ENCODE measurements at places on chromosomes 12 and 14.
A peak's percentile ranks its signal among the peaks of the same experiment; 100 is the strongest.

DNA sequence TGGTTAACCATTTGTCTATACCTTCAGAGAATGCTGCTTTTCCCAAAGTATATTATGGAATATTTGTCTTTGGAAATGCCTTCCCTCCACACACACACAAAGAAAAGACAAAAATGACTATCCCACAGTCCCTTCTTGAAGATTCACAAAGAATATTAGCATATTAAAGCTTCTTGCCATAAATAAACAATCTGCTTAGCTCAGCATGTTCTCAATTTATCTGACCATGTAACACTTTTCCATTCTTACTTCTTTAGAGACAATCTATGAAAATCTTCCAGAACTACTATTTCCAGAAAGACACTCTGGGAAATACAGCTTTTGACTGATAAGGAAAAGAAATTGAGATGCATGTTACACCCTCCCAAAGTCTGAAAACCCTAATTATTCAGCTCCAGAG lies 58.9 kb upstream of the OVCH1 start:
- DNase-seq = no peak

DNA sequence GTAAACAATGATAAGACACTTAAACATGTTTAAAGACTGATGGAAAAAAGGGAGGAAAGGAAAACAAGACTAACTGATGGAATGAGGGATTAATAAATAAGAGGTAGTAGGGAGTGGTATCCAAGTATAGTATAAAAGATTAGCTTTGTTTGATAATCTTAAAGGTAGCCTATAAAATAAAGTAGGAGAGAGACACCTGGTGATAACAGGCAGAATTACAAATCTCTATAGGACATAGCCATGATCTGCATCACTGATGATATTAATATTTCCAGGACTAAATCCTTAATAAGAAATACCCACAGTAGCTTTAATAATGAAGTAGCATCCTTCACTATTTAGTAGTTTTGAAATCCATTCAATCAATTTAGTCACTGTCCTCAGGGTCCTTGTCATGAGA lies 30.4 kb downstream of the DLGAP5 start:
- no peak for DNase-seq

GRCh38 chr12:128056136-128056801 lies 210.7 kb upstream of the TMEM132C start:
- no peak for DNase-seq

DNA sequence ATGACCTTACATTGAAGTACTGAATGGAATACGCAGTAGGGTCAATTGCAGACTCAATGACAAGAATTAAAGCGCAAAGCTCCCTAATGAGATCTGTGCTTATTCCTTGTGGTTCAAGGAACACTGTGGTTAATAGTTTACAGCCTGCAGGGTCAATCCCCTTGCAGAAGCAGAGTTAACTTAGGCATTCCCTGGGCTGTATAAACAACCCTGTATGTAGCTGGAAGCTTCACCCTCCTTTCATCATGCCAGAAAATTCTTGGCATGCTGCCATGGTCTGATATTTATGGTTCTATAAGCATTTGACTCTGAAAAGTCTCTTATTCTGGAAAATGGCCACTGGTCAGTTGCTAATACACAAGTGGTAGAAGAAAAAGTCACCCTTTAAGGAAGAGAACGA lies 227.7 kb downstream of the NOVA1 start:
- DNase-seq = no peak

DNA sequence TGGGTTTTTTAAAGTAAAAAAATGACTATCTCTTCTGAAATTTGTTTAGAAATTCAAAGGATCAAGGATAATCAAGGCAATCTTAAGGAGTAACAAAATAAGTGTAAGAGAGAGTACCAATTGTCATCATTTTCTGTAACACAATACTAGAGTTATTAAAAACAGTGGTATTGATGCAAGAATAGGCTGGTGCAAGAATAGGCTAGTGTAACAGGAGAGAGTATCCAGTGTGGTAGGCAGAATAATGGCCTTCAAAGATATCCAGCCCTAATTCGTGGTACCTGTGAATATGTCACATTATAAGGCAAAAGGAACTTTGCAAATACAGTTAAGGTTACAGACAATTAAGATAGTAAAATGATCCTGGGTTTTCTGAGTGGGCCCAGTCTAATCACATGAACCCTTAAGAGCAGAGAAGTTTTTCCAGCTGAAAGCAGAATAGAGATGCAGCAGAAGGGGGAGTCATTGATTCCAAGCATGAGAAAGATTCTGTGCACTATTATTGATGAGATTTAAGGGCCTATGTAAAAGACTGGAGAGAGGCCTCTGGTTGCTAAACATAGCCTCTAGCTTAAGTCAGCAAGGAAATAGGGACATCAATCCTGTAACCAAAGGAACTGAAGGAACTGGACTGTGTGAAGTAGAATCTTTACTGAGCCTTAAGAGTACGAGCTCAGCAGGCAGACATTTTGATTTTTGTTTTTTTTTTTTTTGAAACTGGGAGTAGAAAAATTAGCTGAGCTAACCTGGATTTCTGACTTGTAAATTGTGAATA lies 134.1 kb downstream of the GPHN start:
- no peak for DNase-seq

DNA sequence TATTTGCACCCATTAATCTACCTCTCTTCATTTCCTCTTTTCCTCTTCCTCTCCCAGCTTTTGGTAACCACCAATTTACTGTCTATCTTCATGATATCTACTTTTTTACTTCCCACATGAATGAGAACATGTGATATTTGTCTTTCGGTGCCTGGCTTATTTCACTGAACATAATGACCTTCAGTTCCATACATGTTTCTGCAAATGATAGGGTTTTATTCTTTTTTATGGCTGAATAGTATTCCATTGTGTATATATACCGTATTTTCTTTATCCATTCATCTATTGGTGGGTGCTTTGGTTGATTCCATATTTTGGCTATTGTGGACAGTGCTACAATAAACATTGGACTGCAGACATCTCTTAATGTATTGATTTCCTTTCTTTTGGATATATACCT lies 49.0 kb upstream of the STRN3 start:
- DNase-seq = no peak

- no peak for DNase-seq
Observed at GRCh38 chr14:42470427-42470719, 863.7 kb downstream of the LRFN5 start.

DNA sequence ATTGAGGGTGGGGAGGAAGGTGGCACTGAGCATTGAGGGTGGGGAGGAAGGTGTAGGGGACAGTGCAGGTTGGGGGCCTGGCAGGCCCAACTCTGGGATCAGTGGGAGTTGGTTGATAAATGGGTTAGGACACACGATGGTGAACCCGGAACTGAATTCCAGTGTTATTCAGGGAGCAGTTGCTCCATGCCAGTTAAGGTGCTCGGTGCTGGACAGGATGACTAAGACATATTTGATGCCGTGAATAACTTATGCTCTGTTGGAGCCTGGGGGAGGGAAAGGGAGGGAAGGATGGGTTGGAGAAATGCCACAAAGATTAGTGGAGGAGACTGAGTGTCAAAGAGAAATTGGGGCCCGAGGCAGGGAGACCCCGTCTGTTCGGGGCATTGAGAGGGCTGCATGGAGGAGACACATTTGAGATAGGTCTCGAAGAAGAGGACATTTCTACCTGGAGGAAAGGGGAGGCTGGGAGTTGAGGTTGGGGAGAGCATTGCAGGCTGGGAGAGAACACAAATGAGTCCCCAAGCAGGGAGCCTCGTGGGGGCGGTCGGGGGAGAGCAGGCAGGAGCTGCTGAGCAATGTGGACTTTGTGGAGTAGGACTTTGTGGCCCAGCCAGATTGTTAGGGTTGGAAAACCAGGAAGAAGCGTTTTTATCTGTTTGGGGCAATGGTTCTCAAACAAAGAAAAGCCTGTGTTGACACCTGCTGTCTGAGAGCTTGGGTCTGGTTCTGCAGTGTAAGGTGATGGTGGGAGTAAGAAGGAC lies 65.3 kb downstream of the IQSEC3 start:
- DNase-seq = no peak

GRCh38 chr12:21296751-21297406 lies 37.8 kb downstream of the SLCO1A2 start:
- no peak for DNase-seq

- no peak for DNase-seq
Observed at GRCh38 chr12:90280033-90280432, 571.4 kb upstream of the ATP2B1 start.

GRCh38 chr12:98725476-98726247 lies 80.6 kb downstream of the APAF1 start:
- peak; percentile 80 for DNase-seq

- no peak for DNase-seq
Observed at GRCh38 chr12:6639151-6639801, 3.5 kb upstream of the LPAR5 start.

DNA sequence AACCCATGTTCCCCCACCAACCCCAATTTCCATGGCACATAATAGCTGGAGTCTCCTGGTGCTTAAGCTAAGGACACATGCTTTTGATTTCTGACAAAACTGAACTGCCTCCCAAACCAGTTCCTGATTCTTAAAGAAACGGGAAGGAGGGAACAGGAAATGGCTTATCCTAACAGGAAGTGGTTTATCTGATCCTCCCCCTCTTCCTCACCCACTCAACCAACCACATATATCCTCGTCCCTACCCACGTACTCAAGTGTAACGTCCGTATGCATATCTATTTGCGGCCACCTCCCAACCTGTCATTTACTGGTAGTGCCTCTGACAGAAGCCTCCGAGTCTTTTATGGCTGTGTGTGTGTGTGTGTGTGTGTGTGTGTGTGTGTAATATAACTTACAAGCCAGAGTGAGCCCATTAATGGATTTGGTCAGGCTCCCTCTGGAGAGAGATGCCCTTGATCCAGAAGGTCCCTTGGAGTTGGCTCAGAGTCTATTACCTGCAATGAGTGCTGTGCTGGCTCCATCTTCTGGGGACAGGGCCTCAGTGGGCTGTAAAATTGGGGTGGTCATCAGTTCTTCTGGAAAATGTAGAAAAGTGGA lies 7.7 kb downstream of the DAZAP2 start:
- peak; percentile 48 for DNase-seq
